Stimulated activated CD4-positive, alpha-beta T cell treated with anti-CD3 and anti-CD28 coated beads, Interleukin-15, amount 100 ng/mL, for 48 hours (primary cell): ENCODE measurements at places on chromosomes 5 and 9.

DNA sequence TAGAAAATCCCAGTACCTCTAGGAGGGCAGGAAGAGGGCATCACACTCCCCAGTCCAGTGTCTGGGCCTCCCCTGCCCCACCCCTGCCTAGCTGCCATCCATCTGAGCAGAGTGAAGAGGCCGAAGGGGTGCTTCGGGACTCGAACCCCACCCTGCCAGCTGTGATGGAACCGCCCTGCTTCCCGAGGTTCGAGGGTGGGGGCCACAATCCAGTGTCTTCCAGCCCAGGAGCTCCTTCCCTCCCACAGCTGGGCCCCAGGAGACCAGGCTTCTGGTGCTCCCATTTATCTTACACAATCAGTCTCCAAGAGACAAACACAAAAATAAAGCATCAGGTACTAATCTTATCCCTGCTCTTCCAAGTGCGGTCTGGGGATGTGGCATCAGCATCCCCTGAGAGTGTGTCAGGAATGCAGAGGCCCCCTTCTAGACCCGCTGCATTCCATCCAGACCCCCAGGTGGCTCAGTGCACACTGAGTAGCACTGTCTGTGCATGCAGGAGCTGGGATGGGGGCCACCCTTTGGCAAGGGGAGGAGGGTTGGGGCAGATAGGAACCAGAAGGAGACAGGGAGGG lies 122.8 kb upstream of the TBC1D2 start:
- DNase-seq = no peak

DNA sequence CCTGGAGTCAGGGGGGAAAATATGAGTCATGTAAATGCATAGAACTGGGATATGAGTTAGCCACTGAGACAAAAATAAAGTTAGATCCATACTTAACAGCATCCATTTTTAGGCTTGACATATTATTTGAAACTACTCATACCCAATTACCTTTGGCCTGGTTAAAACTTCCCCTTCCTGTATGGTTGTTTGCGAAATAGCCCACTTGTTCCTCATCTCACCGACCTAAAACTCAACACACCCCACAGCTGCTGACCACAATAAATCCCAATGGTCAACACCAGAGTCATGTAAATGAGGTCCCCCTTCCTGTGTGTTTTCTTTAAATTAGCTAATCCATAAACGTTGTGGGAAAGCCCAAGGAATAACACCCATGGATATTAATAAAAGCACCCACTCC lies 55.2 kb upstream of the TMEM215 start:
- DNase-seq = no peak

GRCh38 chr9:77752554-77752953 lies 104.4 kb upstream of the GNA14 start:
- DNase-seq = no peak

DNA sequence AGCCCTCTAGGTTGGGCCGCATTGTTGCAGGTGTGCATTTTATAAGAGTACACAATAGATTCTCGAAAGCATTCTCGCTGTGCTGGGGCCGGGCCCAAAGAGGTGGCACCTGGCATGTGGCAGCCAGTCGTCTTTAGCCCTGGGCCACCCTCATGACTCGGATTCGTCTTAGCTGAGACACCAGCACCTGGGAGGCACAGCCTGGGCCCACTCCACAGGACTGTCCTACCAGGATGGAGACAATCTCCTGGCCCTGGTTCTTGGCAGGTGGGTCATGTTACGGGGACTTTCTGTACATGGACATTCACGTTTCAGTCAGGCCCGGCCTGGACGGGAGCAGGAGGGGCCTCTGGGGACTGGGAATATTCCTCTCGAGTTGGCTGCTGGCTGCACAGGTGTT lies 212.5 kb downstream of the FANCC start:
- no peak for DNase-seq

DNA sequence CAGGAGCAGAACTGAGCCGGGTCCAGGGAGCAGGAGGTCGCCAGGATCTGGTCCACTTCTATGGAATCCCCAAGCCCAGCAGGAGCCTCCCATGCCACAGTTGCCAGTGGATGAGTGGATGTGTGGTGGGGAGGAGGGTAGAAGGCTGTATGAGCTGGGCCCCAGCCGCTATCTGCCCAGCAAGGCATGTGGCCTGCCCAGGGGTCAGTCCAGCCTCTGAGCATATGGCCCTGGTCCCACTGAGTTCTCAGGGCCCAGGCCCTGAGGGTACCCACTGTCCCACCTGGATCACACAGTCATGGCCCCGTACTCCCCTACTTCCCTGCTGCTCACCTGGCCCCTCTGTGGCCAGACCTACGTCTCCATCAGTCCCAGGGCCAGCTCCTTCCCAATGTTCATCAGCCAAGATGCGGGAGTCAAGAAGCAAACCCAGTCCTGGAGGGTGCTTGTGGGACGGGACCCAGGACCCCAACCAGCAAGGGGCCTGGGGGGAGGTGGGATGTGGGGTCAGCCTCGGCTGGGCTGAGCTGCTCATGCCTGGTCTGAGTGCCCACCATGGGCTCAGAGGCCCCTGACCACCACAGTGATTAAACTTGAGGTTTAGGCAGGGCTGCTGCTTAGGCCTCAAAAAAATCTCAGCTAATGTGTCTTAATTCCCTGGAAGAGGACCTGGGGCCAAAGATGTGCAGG lies 152.7 kb downstream of the COL23A1 start:
- DNase-seq = no peak

- DNase-seq = no peak
These were observed 103.2 kb downstream of the KLF4 start for GRCh38 chr9:107386396-107386795.

DNA sequence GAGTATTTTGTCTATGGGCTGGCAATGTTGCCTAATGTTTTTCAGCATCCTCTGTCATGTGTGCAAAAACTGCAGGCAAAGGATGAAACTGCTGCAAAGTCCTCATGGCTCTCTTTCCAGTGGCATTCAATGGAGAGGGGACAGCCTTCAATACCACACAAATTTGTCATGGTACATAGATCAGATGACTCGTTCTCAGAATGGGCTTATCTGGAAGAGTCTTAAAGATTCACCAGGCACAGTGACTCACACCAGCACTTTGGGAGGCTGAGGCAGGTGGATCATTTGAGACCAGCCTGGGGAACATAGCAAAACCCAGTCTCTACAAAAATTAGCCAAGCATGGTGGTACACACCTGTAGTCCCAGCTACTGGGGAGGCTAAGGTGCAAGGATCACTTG lies 5.3 kb downstream of the CDKN2AIPNL start:
- peak; percentile 6 for DNase-seq

GRCh38 chr5:152869971-152870370 lies 464.9 kb upstream of the NMUR2 start:
- no peak for DNase-seq

DNA sequence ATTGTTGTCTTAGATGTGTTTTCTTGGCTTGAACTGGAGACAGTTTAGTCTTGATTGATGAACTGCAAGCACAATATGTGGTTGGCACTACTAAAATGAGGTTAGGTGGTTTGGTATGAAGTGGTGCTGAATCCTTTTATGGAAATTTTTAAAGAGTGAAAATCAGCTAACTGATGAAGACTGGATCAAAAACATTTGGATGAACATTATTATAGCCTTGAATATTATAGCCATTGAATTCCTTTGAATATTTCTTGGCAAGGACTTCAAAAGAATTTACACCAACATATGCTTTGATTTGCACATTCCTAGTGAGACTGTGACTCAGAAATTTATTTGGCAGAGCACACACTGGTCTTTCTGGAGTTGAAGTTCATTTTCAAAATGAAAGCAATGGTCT lies 318.3 kb downstream of the CHSY3 start:
- no peak for DNase-seq

DNA sequence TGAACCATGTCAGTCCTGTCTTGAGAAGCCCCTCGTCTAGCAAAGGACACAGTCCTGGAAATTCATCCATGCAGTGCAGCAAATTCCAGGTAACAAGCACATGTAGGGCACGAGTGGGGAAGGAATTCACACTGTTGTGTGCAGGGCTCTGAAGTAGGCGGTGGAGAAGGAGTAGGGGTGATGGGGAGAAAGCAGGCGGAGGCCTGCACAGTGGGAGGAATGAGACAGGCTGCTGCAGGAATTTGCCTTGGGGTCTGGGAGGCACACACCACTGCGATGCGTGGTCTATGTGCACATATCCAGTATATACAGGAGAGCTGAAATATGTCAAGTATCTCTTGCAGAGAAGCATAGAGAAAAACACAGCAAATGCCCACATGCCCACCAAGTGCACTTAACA lies 249.2 kb upstream of the IRX2 start:
- no peak for DNase-seq

DNA sequence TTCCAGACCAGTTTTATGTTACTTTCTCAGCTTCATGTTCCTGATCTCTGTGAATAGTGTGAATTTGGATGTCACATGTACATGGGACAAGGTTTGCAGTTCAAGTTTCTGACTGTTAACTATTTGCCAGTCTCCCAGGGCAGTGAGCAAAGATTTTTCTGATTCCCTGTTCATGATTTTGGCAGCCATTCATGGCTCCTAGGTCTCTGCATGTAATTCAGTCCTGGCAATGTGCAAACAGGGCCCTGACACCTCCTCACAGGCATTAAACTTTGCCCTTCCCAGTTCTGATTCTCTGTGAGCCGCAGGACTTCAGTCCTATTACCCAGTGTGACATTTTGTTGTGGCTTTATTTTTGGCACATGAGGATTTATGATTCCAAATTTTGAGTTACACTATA lies 349.7 kb downstream of the ARRDC3 start:
- no peak for DNase-seq

- no peak for DNase-seq
These were observed 91.1 kb downstream of the CEMIP2 start for GRCh38 chr9:71677209-71677608.

DNA sequence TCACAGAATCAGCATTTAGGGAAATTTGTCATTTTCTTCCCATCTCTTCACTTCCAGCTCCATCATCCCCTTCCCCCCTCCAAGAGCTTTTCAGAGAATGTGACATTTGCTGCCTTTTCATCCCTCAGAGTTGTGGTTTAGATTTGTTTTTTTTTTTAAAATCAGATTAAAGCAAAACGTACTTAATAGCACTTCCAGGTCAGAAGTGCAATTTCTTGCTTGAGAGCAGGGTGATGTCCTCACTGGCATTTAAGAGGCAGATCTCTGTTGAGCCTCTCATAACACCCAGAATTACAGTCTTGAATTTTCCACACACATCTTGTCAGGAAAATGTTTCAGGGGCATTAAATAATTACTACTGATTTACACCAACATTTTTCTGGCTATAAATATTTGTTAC lies 236.8 kb upstream of the VLDLR start:
- DNase-seq = no peak

- DNase-seq = no peak
These were observed 143.8 kb downstream of the SMARCA2 start for GRCh38 chr9:2158766-2159430.

GRCh38 chr5:63535840-63536602 lies 426.2 kb downstream of the HTR1A start:
- no peak for DNase-seq

DNA sequence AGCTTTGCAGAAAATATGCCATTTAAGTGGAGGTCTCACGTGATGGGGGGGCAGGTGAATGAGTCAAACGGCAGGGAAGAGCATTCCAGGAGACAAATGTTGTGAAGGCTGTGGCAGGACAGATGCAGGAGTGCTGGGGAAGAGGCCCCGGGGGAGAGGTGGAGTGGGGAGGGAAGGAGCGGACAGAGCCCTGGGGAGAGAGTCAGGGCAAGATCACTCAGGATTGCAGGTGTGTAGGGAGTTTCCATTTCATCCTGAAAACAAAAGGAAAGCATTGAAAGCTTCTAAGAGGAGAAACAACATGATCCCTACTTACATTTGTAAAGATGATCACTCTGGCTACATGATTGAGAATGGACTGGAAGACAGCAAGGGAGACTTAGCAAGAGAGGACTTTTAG lies 323.3 kb downstream of the ASTN2 start:
- no peak for DNase-seq

- no peak for DNase-seq
These were observed 664 bp upstream of the IL11RA start for GRCh38 chr9:34651321-34651720.

DNA sequence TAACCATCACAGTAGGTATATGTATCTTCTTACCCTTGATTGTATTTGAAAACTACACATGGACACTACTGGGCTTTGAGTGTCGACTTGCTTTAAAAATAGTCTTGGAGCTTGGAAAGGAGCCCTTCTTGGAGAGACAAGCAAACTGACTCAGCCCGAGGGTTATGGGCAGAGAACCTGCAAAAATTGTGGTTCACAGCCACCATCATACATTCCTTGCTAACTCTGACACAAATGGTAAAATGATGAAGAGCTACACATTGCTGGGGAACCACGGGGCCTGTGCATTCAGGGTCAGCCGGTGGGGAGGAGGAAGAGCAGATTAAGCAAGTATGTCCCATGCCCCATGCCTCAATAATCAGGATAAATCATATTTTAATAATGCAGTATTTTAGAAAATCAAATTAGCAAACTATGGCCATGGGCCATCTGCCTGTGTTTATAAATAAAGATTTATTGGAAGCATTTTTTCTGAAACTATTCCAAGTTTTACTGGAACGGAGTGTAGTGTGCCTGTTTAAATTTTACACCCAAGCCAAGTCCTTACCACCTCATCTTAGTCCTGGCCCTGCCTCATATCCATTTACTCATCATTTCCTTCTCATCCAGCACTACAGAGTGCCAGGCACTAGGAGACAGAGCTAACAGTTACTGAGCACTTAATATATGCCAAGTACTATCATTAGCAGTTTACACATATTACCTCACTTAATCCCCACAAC lies 195.7 kb downstream of the PALM2AKAP2 start:
- DNase-seq = no peak

DNA sequence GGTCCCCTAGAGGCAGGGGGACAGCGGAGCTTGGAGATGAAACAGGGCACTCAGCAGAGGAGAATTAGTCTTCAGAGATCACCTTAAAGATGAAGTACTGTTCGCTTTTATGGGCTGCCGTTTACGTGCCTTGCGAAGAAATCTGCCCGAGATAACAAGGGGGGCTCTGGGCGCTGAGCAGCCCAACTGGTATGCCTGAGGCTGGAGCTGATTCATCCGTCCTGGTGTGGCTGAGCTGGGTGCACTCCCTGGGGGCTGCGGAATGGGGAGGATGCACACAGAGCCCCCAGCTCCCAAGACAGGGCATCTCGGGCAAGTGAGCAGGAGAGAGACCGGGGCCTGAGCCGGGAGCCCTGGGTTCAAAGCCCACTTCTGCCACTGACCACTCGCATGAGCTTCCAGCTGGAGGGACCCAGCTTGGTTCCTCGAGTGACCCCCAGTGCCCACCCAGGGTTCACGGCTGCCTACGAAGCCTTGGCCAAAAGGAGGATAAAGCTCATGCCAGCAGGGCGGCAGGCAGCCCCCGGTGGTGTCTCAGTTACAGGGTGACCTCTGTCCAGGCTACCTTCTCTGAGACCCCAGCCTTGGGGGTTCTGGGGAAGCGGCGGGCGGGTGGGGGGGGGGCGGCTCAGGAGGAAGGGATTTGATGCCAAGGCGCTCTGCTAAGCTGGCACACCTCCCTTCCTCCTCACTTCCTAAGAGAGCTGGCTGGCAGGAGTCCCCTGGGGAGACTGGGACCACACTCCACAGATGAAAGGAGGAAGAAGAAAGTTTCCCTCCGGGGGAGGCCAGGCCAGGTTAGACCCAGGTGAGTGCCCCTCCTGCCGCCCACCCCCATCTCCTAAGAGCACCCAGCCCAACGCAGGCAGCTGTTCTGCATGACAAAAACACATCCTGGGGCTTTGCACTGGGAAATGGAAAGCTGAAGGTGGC lies 5.7 kb downstream of the FIBCD1 start:
- DNase-seq = no peak
